ENCODE measurements at places on chromosomes 5 and 9.
A peak's percentile ranks its signal among the peaks of the same experiment; 100 is the strongest.

DNA sequence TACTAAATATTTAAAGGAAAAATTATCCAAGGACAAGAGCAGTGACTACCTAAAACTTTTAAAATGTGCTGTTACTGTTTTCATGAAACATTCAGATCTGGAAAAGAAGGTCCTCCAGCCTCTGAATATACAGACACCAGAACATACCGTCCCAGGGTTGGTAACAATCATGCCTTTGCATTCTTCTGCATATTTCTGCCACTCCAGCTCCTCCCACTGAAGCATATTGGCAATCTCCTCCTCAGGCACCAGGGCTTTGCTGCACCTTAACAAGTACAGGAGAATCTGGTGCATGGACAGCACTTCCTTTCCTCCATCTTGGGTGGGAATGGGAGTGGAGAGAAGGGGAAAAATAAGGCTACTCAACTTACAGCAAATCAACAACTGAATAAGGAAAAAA is 60.0 kb downstream of the DROSHA start:
- DNase-seq = no peak

DNA sequence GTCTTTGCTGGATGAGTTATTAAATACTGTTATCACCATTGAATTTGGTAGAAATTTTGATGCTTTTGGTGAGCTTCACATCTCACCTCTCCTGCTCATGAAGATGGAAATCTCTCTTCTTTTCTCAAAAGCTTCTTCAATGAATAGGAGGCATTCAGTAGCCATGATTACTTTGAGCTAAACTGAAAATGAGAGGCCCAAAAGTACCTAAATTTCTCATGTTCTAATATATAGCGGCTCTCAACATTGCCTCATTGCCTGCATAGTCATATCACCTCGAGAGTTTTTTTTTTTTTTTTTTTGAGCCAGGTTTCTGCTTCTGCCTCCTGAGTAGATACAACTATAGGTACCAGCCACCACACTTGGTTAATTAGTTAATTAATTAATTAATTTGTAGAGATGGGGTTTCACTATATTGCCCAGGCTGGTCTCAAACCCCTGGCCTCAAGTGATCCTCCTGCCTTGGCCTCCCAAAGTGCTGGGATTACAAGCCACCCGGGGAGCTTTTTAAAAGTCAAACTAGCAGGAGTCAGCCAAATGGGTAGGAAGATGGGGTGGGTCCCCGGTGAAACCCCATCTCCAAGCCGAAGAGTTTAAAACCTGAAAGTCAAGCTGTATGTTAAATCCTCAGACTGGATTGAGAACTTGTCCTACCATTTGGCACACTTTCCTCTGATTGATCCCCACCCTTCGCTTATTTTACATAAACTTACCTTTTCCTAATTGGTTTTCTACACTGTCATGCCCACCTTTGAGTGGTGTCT is 169.0 kb downstream of the DOCK2 start:
- no peak for DNase-seq

- DNase-seq = no peak
Measured at GRCh38 chr5:9316733-9317132, 229.1 kb downstream of the SEMA5A start.

GRCh38 chr5:137195483-137195882 is 303.6 kb downstream of the SPOCK1 start:
- no peak for DNase-seq

GRCh38 chr5:141646026-141646425 is 5.2 kb downstream of the FCHSD1 start:
- DNase-seq = no peak

GRCh38 chr9:133740911-133741310 is 2.8 kb upstream of the SARDH start:
- DNase-seq = no peak

DNA sequence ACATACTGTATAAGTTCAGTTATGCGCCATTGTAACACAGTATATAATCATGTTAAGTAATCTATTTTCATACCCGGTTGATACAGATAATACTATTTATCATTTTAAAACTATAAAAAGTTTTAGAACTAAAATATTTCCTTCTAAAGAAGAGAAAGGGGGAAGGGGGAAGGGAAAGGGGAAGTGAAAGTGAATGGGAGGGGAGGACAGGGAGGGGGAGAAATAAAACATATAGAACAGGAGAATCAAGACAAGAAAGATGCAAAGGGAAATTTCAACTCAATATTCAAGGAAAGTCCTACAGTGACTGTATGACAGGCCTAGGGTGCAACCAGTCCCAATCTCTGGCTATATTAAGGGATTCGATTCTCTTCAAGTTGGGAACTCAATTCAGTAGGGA is 1278.8 kb downstream of the MAT2B start:
- DNase-seq = no peak

DNA sequence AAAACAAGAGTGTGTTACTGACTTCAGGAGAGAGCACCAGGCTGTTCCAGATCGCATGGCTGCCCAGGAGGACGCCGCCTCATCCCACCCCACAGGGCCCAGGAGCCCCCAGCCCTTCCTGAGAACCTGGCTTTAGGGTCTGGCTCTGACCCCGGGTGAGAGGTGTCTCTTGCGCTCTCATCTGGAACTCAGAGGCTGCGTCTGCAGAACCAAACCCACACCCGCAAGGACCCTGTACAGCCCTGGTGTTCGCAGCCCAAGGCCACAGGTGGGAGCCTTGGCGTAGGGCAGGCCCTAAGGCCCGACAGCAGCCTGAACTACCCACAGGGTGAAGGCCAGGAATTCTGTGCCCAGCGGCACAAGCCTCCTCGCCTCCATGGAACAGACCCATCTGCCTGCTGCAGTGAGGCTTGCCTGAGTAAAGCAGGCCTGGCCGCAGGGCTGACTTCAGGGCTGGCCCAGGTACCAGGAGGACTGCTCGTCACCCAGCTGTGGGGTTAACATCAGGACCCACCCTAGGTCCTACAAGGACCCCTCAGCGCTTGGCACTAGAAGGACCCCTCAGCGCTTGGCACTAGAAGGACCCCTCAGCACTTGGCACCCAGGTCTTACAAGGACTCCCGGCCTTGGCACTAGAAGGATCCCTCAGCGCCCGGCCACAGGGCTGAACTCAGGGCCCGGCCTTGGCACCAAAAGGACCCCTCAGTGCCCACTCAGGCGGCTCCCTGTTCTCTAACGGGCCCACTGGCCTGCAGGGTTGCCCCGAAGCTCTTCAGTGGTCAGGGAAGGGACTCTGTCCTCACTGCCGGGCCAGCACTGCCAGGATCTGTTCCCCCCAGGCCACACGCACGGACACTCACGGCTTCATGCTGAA is 48.2 kb downstream of the NKD2 start:
- DNase-seq = no peak

- no peak for DNase-seq
Measured at GRCh38 chr9:14007190-14007769, 306.7 kb downstream of the NFIB start.

GRCh38 chr5:179368126-179368805 is 23.0 kb upstream of the ADAMTS2 start:
- DNase-seq = no peak

DNA sequence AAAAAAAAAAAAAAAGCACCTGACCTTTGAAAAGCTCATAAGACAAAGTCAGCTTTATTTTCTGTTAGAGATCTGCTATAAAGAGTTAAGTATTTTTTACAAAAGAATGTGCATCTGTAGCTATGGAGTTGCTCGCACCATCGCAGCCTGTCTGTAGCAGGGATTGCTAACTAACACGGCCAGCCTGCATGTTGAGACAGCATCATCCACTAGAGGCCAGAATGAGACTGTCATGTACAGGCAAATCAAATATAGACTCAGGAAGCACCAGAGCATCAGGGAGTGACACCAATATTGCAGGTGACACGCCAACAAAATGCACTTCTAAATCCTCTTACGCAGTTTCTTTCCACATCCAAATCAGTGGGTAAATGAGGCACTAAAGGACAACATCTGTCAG is 136.3 kb upstream of the RASEF start:
- DNase-seq = no peak

- peak; percentile 72 for DNase-seq
Measured at GRCh38 chr5:142012792-142013388, at the start of gene GNPDA1. TSS of gene GNPDA1 (minus strand) at chr5:142013027. CDS start at chr5:142012035, 992 bp downstream.

GRCh38 chr5:78499485-78499884 is 139.1 kb downstream of the SCAMP1 start:
- DNase-seq = no peak

DNA sequence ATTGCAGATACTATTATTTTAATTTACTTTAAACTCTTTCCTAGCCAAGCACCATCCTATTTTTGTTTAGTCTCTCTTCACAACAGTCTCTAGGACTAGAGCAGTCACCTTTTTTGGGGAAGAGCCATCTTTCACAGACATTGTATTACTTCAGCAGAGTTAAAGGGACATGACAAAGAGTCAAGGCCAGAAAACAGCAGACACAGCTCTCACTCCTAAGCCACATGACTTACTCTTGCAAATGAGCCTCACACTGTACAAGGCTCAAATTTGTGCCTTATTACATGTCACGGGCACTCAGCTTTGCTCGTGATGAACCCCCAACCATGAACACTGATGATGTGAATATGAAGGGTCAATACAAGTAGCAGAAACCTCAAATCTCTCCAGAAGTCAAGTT is 104.3 kb downstream of the ZNF608 start:
- DNase-seq = no peak

DNA sequence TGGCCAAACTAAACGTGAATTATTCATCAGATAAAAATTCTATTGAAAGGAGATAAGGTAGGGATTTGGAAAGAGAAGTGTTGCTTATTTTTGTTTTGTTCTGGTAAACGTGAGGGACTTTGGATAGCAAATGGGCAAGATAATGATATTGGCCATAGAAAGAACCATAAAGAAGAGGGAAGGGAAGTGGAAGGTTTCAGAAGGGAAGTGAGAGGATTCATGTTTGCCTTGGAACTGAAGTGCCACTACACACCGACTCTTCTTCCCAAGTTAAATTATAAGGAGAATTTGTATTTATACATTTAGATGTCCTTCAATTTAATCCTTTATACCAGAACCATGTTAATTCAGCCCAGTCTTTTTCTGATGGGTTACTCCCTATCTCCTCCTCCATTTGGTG is 42.1 kb upstream of the TAF11L2 start:
- DNase-seq = no peak

- peak; percentile 59 for DNase-seq
Measured at GRCh38 chr5:80959768-80960442, at the start of gene RASGRF2. TSS of gene RASGRF2 (plus strand) at chr5:80960363. CDS start at chr5:80960739, 376 bp downstream.

DNA sequence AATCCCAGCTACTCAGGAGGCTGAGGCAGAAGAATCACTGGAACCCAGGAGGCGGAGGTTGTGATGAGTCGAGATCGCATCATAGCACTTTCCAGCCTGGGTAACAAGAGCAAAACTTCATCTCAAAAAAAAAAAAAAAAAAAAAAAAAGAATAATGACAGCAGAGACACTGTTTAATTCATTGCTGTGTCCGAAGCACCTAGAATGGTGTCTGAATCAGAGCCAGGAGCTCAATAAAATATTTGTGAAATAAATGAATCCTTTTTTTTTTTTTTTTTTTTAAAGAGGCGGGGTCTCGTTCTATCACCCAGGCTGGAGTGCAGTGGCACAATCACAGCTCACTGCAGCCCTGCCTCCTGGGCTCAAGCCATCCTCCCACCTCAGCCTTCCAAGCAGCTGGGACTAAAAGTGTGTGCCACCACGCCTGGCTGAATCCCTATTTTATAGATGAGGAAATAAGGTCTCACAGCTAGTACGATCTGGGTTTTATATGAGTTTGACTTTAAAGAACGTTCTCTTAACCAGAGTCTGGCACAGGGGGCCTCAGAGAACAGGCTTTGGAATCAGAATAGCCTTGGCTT is 47.8 kb downstream of the THOC3 start:
- DNase-seq = no peak

GRCh38 chr5:92800365-92800764 is 780.7 kb downstream of the NR2F1-AS1 start:
- DNase-seq = no peak

DNA sequence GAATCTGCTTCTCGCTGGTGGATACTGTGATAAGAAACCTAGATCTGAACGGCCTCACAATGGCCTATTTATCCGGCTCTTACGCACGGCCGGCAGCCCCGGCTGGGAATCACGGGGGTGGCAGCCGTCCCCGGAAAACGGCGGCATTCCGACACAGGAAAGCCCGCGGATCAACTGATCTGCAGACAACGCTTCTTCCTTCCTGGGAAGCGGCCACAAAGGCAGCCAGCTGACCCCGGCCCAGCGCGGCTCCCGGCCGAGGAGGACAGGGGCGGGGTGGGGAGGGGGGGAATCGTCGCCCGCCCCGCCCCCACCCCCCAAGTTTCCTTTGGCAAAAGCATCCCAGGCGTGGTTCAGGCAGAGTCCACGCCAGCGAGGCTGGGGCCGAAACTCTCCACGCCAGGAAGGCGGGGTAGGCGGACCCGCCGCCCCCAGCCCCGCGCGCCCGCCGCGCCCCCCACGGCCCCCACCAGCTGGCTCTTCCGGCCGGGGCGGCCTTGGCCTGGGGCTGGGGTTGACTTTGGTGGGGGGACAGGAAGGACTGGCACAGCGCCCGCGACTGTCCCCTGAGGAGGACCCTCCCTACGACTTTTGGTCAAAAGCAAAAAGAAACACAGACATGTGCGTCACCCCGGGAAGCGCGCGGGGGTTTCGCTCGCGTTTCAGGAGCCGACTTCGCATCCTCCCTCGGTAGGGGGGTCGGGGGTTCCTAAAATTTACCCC is 247.7 kb upstream of the ANKRD55 start:
- peak; percentile 46 for DNase-seq

DNA sequence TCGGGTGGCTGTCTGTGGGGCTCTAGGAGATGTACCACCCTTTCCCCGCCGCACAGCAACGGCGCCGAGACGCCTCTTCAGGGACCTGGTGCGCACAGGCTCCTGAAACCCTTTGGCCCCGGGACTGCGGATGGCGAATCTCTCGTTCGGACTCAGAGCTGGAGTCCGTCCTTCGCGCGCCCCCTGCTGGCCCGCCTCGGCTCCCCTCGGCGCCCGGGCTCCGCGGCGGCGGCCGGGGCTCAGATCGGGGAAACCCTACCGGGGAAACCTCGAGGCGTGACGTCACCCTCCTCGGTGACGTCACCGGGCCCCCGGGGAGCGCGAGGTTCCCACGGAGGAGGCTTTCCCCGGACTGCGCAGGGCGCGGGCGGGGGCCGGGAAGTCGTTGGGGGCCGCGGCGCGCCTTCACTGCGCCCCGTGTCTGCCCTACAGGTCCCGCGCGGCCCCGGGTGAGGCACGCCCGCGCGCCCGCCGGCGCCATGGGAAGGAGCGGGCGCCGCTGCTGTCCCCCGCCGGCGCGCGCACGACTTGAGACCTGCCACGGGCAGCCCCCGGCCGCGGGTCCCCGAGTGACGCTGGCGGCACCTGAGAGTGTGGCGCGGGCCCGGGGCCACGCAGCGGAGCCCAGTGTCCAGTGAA is 7.9 kb downstream of the PRR7 start:
- peak; percentile 97 for DNase-seq

DNA sequence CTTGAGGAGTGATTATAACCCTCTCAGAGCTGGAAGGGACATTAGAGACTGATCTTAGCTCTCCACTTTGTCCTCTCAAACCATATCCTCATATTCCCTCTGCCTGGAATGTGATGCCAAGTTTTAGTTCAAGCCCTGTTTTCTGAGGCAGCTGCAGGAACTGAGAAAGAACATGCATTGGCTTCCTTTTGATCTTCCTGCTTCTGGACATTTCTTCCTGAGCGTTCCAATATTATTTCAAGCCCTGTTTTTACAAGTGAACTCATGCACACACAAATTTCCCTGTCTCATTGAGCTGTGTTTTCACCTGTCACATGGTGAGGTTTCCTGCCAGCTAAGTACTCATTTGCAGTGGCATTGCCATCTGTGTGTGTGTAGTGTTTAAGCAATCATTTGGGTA is 17.0 kb downstream of the FOCAD start:
- no peak for DNase-seq

All from CD4-positive, alpha-beta T cell treated with Interleukin-12 subunit alpha and Interleukin-12 subunit beta, for 1 hour (primary cell).